Naive thymus-derived CD8-positive, alpha-beta T cell (primary cell): ENCODE measurements at places on chromosomes 11 and 22.

- no peak for DNase-seq
These were observed 104.5 kb downstream of the UVRAG start for GRCh38 chr11:75919525-75919924.

GRCh38 chr11:65423516-65424204, 1.1 kb downstream of the NEAT1 start:
- DNase-seq: no peak

- DNase-seq: no peak
These were observed 22.5 kb downstream of the RCN1 start for GRCh38 chr11:32113200-32113919.

- peak; percentile 19 for DNase-seq
These were observed 593 bp downstream of the SSH3 start for GRCh38 chr11:67303835-67304411.
